ENCODE measurements at places on chromosomes 1 and 21.

DNA sequence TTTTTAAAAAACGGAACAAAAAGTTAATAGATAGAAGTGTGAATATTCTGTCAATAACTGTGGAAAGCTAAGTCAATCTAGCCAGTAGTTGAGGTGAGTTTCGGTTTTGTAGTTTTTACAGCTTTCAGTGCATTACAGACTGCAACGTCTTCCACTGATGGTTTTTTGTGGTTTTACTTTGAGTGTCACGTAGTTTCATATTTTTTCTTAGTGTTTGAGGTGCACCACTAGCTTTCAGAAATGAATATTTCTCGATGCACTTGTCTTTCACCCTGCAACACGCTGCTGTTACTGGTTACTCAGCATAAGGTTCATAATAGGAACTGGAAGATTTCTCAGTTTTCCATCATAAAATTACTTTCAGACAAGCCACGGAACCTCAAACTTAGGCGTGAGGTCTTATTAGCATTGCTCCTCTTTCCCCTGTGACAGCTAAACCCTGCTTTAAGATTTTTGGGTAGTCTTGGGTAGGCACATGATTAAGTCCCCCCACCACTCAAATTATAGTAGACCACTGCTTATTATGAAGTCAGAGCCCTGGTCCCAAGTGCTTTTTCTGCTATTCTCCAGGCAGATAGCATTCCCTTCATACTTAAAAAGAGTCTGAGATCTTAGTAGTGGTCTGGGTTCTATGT is 1412.7 kb downstream of the KCNT2 start:
- no peak overlapping the region for H3K27ac ChIP-seq
- no peaks in the 10 kb centered on the region for H3K4me1 ChIP-seq
- no peaks in the 10 kb centered on the region for H3K27me3 ChIP-seq
- H3K4me3 ChIP-seq: no peak overlapping the region
- H3K36me3 ChIP-seq: no peaks in the 10 kb centered on the region

DNA sequence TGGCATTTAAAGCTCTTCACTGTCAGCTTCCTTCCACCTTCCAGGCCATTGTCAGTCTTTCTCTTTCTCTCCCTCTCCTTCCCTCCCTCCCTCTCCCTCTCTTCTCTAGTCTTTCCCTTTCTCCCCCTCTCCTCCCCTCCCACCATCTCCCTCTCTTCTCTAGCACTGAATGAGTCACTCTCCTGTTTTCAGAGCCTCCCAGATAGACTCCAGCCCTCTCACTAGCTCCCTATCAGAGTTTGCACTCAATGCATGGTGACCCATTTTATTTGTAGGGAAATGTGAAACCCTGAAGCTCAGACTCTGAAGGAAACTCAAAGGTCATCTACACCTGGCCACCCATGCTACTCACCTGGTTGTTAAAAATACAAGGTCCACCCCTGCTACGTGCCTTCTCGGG is 4.4 kb upstream of the MATN1 start:
- no peak for DNase-seq
- no peak overlapping the region for H3K27ac ChIP-seq
- no peak overlapping the region for H3K4me3 ChIP-seq
- no peaks in the 10 kb centered on the region for H3K36me3 ChIP-seq

GRCh38 chr1:168134642-168135041 is 2.1 kb downstream of the GPR161 start:
- H3K4me1 ChIP-seq: peaks cover 13% of the 10 kb centered on the region
- no peak overlapping the region for H3K27ac ChIP-seq
- H3K4me3 ChIP-seq: no peak overlapping the region
- no peak for DNase-seq
- no peaks in the 10 kb centered on the region for H3K27me3 ChIP-seq
- H3K36me3 ChIP-seq: no peaks in the 10 kb centered on the region

DNA sequence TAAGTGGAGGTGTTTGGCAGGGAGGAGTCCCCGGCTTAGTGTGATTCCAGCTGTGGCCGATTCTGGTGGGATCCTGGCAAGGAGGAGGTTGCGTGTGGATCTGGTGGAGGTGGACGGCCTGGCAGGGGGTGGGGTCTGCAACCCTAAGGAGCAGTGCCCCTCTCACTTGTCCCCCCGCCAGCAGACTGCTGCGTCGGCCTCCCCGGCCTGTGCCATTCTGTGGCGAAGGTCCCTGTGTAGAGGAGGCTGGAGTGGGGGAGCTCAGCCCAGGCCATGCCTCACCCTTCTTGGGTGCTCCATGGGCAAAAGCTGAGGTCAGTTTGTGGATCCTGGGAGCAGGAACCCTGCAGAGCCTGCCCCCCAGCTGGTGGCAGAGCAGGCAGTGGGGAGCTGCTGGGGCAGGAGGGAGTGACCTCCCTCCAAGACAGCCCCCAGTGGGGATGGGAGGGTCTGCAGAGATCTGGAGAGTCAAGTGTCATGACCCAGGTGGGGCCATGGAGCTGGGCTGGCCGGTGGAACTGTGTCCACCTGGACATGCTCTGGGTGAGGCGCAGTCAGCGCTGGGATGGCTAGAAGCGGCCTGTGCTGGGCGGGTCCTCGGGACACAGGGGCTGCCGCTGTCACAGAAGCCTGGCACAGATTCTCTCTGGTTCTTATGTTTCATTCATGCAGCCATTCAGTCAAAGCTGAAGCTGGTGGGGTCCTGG is 5.3 kb downstream of the MIB2 start:
- peaks cover 48% of the 10 kb centered on the region for H3K4me1 ChIP-seq
- no peaks in the 10 kb centered on the region for H3K36me3 ChIP-seq
- peak overlapping the region; percentile 61 for H3K27ac ChIP-seq
- no peak overlapping the region for H3K4me3 ChIP-seq

DNA sequence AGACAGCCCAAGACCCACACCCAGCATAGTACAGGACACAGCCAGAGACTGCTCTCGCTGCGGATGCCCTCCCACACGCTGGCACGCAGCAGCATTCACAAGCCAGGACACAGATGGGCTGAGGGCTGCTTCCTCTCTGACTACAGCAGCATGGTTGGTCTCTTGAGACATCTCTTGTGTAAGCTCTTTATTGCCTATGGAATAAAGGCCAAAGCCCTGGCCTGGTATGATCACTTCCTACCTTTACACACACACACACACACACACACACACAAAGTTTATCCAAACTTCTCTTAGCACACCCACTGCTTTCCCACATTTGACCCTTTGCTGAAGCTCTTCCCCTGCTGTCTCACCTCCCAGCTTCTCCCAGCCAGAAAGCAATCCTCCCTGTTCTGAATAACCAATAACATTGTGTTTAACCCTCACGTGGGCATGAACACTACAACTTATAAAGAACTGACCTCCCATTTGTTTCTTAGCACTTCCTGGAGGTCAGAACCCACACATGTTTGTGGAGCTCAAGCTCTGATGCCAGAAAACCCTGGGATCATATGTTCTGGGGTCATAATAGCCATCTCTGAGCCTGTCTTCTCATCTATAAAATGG is 1.2 kb upstream of the LUZP1 start:
- H3K27ac ChIP-seq: peak overlapping the region; percentile 95
- no peak overlapping the region for H3K4me3 ChIP-seq
- peaks cover 60% of the 10 kb centered on the region for H3K4me1 ChIP-seq
- DNase-seq: peak; percentile 43
- no peaks in the 10 kb centered on the region for H3K27me3 ChIP-seq
- H3K36me3 ChIP-seq: no peaks in the 10 kb centered on the region

- H3K36me3 ChIP-seq: no peaks in the 10 kb centered on the region
- no peak overlapping the region for H3K27ac ChIP-seq
- no peak overlapping the region for H3K4me3 ChIP-seq
Measured at GRCh38 chr1:245412306-245412705, 257.5 kb downstream of the KIF26B start.

- peak overlapping the region; percentile 86 for H3K4me3 ChIP-seq
- peaks cover 50% of the 10 kb centered on the region for H3K36me3 ChIP-seq
- H3K27ac ChIP-seq: no peak overlapping the region
- DNase-seq: no peak
- no peaks in the 10 kb centered on the region for H3K27me3 ChIP-seq
- peaks cover 25% of the 10 kb centered on the region for H3K4me1 ChIP-seq
Measured at GRCh38 chr1:42845866-42846256, 552 bp upstream of the ZNF691 start.

GRCh38 chr1:237583270-237583669 is 307.5 kb downstream of the ZP4 start:
- DNase-seq: no peak
- H3K4me3 ChIP-seq: no peak overlapping the region
- peaks cover 7% of the 10 kb centered on the region for H3K36me3 ChIP-seq
- H3K27me3 ChIP-seq: no peaks in the 10 kb centered on the region
- H3K27ac ChIP-seq: no peak overlapping the region

- no peak for DNase-seq
- no peaks in the 10 kb centered on the region for H3K27me3 ChIP-seq
- no peak overlapping the region for H3K4me3 ChIP-seq
- no peak overlapping the region for H3K27ac ChIP-seq
- H3K4me1 ChIP-seq: no peaks in the 10 kb centered on the region
- no peaks in the 10 kb centered on the region for H3K36me3 ChIP-seq
Measured at GRCh38 chr1:15557594-15557993, 27.3 kb downstream of the AGMAT start.

- DNase-seq: no peak
- no peak overlapping the region for H3K27ac ChIP-seq
- H3K36me3 ChIP-seq: no peaks in the 10 kb centered on the region
- H3K4me3 ChIP-seq: no peak overlapping the region
- no peaks in the 10 kb centered on the region for H3K4me1 ChIP-seq
- peaks cover 23% of the 10 kb centered on the region for H3K27me3 ChIP-seq
Measured at GRCh38 chr1:181604482-181605249, 121.3 kb downstream of the CACNA1E start.

GRCh38 chr1:41566274-41566885 is 81.9 kb upstream of the EDN2 start:
- no peak overlapping the region for H3K27ac ChIP-seq
- H3K4me1 ChIP-seq: no peaks in the 10 kb centered on the region
- no peaks in the 10 kb centered on the region for H3K27me3 ChIP-seq
- no peak overlapping the region for H3K4me3 ChIP-seq
- no peaks in the 10 kb centered on the region for H3K36me3 ChIP-seq

DNA sequence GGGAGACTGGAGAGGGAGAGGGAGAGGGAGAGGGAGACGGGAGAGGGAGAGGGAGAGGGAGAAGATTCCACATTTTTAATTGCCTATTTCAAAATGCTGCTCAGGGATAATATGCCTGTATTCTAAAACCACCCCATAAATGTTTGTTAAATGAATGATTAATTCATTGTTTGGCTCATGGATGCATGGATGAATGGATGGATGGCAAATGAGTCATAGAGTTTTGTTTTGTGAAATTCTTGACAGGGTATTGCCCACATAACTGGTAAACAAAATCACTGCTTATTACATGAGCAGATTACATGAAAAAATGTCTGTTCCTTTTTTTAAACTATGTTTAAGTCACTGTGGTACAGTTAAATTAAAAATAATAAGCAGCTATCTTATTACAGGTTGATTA is 220.4 kb downstream of the ZP4 start:
- H3K4me1 ChIP-seq: peaks cover 5% of the 10 kb centered on the region
- no peak overlapping the region for H3K4me3 ChIP-seq
- no peaks in the 10 kb centered on the region for H3K36me3 ChIP-seq
- no peaks in the 10 kb centered on the region for H3K27me3 ChIP-seq
- no peak for DNase-seq
- no peak overlapping the region for H3K27ac ChIP-seq

- no peak overlapping the region for H3K27ac ChIP-seq
- no peak for DNase-seq
- H3K4me3 ChIP-seq: no peak overlapping the region
- H3K36me3 ChIP-seq: no peaks in the 10 kb centered on the region
- H3K4me1 ChIP-seq: no peaks in the 10 kb centered on the region
- no peaks in the 10 kb centered on the region for H3K27me3 ChIP-seq
Measured at GRCh38 chr1:46456411-46456963, 33.1 kb upstream of the DMBX1 start.

DNA sequence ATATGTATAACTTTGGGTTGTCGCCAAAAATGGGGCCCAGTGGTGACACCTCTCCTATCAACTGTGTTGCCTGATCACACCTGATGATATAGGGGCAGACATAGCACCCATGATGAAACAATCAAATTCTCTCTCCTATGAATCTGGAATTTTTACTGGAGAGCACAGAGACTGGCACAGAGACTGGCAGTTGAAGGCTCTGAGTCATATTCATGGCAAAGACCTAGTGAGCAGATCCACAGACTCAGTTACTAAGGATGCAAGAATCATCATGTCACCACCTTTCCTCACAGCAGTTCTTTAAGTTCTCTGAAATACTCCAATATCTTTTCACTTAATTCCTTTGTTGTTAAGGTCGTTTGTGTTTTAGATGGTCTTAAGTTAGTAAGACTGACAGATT is 60.0 kb downstream of the APCS start:
- no peaks in the 10 kb centered on the region for H3K27me3 ChIP-seq
- H3K36me3 ChIP-seq: no peaks in the 10 kb centered on the region
- no peaks in the 10 kb centered on the region for H3K4me1 ChIP-seq

- peaks cover 4% of the 10 kb centered on the region for H3K4me1 ChIP-seq
- H3K27me3 ChIP-seq: no peaks in the 10 kb centered on the region
- H3K36me3 ChIP-seq: no peaks in the 10 kb centered on the region
- peak; percentile 27 for DNase-seq
Measured at GRCh38 chr1:222106377-222106776, 364.5 kb upstream of the DUSP10 start.

GRCh38 chr1:111142356-111142975 is 2.4 kb downstream of the CEPT1 start:
- H3K27me3 ChIP-seq: no peaks in the 10 kb centered on the region
- H3K4me1 ChIP-seq: peaks cover 3% of the 10 kb centered on the region
- DNase-seq: no peak
- H3K27ac ChIP-seq: no peak overlapping the region

- no peak overlapping the region for H3K27ac ChIP-seq
- H3K4me1 ChIP-seq: peaks cover 63% of the 10 kb centered on the region
Measured at GRCh38 chr1:180234369-180235076, 4.5 kb downstream of the LHX4 start.

DNA sequence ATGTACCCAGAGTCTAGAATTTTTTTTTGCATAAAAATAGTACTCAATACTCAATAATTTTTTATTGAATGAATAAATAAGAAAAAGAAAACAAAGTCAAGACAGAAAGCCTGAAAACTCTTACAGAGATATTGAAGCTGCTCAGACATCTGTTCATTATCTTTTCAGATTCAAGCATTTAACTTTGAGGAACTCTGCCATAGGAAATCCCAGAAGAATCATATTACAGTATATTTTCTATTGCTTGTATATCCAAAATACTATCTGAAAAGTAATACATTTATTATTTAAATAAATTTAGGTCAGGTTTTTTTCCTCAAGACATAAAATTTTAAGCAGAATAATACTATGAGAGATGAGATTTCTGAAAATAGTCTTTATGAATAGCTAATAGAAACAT is 755.9 kb upstream of the ADGRL4 start:
- no peaks in the 10 kb centered on the region for H3K36me3 ChIP-seq
- no peak overlapping the region for H3K4me3 ChIP-seq
- H3K4me1 ChIP-seq: no peaks in the 10 kb centered on the region
- H3K27me3 ChIP-seq: no peaks in the 10 kb centered on the region
- no peak for DNase-seq

- no peaks in the 10 kb centered on the region for H3K36me3 ChIP-seq
- no peak overlapping the region for H3K27ac ChIP-seq
- H3K27me3 ChIP-seq: no peaks in the 10 kb centered on the region
- H3K4me1 ChIP-seq: no peaks in the 10 kb centered on the region
Measured at GRCh38 chr1:171902527-171902926, 61.2 kb downstream of the DNM3 start.

GRCh38 chr1:37926038-37926924 is 20.6 kb downstream of the INPP5B start:
- no peaks in the 10 kb centered on the region for H3K27me3 ChIP-seq
- no peak for DNase-seq
- H3K4me3 ChIP-seq: no peak overlapping the region
- peak overlapping the region; percentile 64 for H3K27ac ChIP-seq
- H3K4me1 ChIP-seq: peaks cover 64% of the 10 kb centered on the region
